T-helper 17 cell (primary cell): ENCODE measurements at places on chromosomes 6 and 20. TPM values are rescaled to one million over a fixed set of nuclear protein-coding genes. Genes with fewer than 3 reads are reported as not detected.

COL10A1 gene
- not detected for total RNA-seq

DNA sequence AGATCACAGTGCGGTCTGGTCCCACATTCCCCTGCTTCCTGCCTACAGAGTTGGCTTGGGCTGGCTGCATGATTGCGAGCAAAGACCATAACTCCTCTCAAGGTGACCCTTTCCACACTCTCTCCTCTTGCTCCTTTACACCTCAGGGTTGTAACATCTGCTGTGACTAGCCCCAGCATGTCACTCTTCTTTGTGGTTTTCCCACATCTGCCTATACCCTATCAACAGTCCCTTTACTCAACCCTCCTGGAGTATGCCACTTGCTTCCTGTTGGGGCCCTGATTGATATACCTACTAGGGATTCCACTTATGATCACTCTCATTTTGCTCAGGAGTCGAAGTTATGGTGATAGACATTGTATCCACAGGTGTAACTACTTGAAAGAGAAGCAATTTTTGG lies 58.9 kb upstream of the SGK1 start:
- no peak for DNase-seq

DNA sequence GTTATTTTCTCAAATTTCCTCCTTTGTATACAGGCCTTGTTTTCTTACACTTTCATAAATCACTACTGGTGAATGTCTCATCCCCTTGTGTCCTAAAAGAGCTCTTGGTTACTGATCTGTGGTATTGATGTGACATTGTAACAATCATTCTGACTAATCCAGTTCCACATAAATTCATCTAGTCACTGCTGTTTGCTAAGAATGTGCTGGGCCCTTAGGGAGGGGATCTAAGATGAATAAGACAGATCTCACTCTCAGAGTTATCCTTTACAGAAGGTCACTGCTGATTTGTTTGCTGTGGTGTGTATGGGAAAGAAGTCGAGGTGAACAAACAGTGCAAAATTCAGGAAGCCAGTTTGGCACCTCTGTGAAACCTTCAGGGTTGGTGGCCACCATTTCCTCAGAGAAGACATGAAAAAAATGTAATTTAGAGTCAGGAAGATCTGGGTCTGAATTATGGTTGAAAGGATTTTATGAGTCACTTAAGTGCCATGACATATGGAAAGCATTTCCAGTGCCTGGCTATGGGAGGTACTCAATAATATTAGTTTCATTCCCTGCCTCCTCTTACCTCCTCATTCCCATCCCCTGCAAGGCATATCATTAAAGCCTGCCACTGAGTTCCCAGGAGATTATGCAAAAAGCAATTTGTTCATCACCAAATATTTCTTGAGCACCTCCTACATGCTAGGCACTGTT lies 121.8 kb downstream of the COL9A1 start:
- no peak for DNase-seq

- no peak for DNase-seq
Measured at GRCh38 chr20:14700639-14700960, 363.2 kb upstream of the FLRT3 start.

- DNase-seq, result no peak
Measured at GRCh38 chr6:166008441-166009369, 158.9 kb downstream of the TBXT start.

SLPI gene
- not detected for total RNA-seq

EFCAB8 gene
- 1.8 TPM for total RNA-seq

- no peak for DNase-seq
Measured at GRCh38 chr20:20412750-20413149, 44.8 kb downstream of the INSM1 start.

GRCh38 chr6:88513920-88514319 lies 347.8 kb upstream of the CNR1 start:
- DNase-seq, result no peak

GRCh38 chr20:23257848-23258746 lies 92.5 kb upstream of the NXT1 start:
- no peak for DNase-seq

SLC35B2 gene
- total RNA-seq, result 15.2 TPM
